ENCODE measurements at places on chromosomes 3 and 15.

DNA sequence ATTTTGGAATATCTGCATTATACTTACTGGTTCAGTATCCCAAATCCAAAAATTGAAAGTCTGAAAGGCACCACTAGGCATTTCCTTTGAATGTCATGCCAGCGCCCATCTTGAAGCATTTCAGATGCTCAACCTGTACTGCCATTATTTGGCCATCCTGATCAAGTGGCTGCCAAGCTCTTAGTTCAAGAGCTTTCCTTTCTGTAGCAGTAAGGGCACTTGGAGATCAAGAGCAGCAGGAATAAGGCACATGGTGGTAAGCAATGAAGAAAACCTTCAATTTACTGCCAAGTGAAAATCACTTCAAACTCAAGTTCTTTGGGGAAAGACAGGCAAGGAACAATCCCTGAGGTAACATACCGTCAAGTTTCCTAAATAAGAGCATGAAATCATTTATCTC lies 10.0 kb downstream of the RHOA start:
- no peak for DNase-seq

GRCh38 chr3:140424726-140425125 lies 253.1 kb upstream of the TRIM42 start:
- no peak for DNase-seq

- DNase-seq, result no peak
These were observed 152.3 kb downstream of the FBN1 start for GRCh38 chr15:48493084-48493762.

- DNase-seq, result no peak
These were observed 103.2 kb upstream of the SLCO2A1 start for GRCh38 chr3:134132961-134133360.

- no peak for DNase-seq
These were observed 37.2 kb downstream of the ECT2 start for GRCh38 chr3:172787746-172788145.

DNA sequence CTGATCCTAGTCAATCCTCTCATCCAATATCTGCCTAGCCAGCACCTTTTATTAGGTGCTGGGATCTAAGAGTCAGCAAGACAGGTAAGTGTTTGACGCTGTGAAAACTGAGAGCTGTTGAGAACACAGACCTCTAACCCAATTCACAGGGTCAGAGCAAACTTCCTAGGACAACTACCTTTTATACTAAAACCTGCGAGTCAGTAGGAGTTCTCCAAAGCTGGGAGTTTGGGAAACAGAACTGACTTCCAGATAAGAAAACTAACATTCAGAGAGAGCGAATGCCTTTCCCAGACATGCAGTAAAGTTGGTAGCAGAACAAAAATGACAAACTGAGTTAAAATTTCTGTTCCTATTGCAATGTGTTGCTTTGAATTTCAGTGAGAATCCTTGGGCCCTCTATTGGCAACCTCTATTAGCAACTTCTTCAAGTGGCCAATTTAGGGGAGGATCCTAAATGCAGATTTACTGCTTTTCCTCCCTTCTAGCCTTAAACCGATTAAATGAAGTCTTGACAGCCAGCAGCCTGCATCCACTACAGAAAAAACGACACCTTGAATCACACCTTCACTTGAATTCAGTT lies 11.3 kb downstream of the NR2E3 start:
- no peak for DNase-seq

DNA sequence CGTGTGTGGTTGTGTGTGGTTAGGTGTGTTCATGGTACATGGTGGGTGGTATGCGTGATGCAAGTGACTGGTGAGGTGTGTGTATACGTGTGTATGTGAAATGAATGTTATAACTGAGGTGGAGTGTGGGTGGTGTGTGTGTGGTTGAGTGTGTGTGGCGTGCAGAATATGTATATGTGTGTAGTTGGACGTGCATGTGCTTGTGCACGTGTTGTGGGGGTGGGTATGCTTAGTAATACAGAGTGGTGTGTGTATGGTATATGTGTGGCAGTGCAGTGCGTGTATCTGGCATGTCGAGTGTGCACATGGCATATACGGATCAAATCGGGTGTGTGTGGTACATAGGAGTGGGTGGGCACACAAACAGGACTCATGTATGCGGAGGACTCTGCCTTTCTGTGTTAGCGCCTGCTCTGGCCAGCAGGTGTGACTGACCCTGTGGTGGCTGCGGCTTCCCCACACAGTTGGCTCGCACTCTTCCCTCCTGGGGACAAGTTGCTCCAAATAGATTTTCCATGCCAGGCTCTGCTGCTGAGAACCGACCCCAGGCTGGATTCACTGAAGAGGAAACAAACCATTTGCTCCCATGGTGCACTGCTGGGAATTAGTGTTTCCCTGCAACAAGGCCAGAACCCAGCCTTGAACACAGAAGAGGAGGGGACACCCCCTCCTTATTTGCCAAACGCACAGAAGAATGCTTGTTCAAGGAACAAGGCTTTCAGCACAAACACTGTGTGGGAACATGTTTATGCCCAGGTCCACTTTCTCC lies 1.2 kb upstream of the C3orf70 start:
- DNase-seq, result no peak

GRCh38 chr15:64850778-64851502 lies 9.2 kb downstream of the PLEKHO2 start:
- no peak for DNase-seq

DNA sequence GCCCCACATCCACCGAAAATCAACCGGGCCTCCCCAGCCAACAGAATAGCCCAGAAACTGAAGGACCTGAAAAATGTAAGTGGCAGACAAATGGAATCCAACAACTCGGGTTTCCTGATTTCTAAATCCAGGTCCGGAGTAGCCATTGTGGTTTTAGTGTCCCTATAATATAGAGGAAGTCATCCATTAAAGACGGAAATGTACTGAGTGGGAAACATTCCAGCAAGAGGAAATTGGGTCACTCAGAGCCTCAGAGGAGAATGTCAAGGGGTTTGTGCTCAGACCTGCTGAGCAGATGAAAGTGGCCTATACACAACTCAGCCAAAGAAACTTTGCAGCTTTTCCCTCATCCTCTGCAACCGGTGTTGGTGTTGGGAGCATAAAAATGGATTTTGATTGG lies 366.7 kb downstream of the ERC2 start:
- DNase-seq, result no peak

DNA sequence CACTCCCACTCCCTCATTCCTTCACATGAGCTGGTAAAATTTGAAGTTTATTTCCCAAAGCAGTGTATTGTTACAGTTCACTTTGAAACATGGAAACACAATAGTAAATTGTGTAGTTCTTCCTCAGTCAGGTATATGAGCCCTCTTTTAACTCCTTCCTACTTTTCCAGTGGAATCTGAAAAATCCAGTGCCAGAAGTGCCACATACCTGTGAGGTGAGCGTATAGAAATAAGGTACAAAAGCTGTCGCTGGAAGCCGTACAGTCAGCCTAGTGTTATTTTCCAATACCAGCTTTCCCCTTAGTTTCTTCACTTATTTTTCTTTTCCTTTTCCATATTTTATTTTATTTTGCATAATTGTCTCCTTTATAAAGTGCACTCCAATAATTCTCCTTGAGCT lies 81.7 kb upstream of the CADM2 start:
- no peak for DNase-seq

GRCh38 chr3:87350367-87351199 lies 74.2 kb upstream of the POU1F1 start:
- DNase-seq, result no peak

DNA sequence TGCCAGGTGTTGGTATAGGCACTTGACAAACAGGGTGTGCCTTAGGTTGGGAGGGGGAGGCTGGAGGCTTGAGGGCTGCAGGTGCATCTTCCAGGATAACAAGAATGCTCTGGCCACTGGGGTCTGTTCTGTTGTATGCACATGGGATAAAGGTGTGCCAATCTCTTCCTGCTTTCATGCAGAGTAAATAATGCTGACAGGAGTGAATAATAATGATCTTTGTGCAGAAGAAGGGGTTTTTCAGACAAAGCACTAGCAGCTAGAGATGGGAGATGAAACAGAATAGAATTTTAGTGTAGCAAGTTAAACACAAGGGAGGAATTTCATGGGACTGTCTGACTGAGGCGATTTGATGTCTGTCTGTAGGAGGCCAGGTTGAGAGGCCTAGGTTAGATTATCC lies 1.9 kb upstream of the ROPN1 start:
- DNase-seq, result no peak

DNA sequence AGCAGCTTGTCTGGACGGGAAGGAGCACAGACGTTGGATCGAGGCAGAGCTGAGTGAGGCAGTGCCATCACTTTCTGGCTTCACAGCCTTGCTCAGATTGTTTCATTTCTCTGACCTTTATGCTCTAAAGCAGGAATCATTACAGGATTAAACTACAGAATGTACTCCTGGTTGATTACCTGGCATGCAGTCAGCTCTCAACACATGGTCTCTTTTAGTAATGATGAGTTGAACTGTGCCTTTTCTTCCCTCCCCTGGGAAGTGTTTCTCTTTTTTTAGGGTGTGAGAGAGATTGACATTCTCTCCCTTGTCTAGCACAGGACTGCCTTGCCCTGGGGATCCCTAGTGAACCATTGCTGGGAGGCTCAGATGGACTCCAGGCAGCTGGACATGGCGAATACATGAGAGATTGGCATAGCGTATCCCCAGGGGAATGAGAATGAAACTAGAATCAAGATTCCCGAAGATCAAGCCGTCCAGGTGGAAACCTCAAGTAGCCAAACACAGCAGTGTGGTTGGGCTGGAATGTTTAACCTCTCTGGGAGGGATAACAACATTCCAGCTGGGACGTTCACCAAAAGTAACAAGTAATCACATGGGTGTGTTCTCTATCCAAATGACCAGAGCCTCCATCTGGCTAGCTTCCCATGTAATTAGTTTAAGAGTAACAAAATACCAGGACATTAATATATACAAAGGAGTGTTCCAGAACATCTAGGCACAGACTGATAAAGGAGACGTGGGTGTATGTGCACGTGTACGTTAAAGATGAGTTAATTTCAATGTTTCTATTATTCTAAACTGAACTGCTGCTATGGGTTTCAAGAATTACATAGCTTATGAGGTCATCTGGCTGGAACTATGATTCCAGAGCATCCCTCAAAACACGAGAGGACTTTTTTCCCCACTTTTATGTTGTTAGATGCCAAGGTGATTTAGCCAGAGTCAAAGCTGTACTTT lies 118.6 kb upstream of the NR2E3 start:
- DNase-seq, result no peak

DNA sequence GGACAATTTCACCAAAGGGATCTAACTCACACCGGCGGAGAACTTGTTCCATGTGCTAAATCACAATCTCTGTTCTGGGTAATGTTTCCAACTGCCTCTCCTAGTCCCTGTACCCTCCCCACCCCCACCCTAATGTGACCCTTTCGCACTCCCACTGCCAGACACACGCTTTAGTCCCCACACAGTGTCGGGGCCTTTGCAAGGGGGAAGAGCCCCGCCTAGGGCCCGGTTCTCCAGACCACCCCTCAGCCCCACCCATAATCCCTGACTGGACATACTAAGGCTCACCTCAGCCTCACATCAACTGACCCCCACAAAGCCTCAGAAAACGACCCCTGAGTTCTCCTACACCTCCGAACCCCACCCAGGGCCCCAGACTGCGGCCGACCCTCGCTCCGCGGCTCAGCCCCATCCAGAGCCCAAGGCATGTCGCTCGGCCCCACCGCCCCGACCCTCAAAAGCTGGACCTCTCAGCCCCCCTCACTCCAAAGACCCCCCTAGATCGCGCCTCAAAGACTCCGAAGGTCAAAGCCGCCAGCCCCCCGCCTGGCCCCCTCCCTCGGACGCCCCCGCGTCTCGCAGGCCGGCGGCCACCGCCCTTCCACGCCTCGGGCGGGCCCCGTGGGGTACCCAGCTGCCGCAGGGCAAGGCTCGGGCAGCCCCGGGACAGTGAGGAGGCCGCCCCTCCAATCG lies 72.0 kb upstream of the MAP4 start:
- no peak for DNase-seq

- DNase-seq, result no peak
These were observed 1046.4 kb downstream of the NTRK3 start for GRCh38 chr15:87209891-87210689.

DNA sequence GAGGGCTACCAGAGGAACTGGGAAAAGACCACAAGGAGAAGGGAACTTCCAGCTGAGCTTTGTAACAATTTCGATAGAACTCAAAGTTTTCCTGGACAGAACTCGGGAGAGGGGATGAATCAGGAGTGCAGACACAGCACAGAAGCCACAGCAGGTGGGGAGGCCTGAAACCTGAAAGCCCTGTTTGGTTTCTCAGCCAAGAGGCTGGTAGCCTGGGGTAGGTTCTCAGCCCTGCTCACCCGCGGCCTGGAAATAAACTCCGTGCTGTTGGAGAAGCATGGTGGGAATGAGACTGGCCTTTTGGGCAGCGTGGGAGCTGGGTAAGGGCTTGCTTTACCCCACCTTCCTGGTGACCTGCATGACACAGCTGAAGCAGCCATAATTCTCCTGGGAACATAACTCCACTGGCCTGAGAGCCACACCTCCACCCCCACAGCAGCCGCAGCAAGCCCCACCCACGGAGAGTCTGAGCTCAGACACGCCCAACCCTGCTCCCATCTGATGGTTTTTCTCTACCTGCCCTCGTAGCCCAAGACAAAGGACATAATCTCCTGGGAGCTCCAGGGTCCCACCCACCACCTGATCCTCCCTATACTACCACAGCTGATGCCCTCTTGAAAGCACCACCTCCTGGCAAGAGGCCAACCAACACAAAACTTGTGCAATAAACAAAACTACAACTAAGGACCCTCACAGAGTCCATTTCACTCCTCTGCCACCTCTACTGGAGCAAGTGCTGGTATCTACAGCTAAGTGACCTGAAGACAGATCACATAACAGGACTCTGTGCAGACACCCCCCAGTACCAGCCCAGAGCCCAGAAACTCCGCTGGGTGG lies 52.5 kb upstream of the CHRM5 start:
- no peak for DNase-seq

- no peak for DNase-seq
These were observed at the start of gene LXN for GRCh38 chr3:158672215-158673176. LXN (minus strand) TSS chr3:158672648; CDS start chr3:158672478, 170 bp downstream.

GRCh38 chr3:16893618-16894200 lies 9.0 kb downstream of the PLCL2 start:
- no peak for DNase-seq

- DNase-seq, result no peak
These were observed 51.6 kb upstream of the BLM start for GRCh38 chr15:90665288-90666134.

- no peak for DNase-seq
These were observed 30.7 kb downstream of the RASGRP1 start for GRCh38 chr15:38533926-38534325.

DNA sequence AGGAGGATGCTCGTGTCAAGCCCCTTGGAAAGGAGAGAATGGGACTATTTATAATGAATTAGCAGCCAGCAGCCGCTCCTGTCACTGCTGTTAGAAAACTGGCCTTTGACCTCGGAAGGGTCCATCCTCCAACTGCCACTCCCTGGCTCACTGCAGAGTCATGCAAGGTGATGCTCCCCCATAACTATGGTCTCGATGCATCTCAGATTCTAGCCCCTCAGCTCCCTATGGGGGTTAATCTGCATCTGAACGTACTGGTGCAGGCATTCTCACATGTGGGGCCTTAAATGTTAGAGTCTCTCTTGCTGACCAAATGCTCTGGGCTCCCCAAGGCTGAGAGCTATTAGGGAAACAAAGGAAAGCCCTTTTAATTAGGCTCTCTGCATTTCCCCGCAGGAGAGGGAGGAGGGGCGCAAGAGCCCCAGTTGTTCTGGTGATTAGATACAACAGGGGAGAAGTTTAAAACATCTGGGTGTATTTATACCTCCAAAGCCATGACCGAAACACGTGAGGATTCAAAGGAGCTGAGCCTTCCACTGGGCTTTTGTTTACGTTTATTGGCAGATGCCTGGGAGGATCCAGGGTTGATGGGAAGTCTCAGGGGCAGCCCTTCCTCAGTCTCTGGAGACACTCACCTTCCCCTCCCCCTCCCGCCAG lies 182.5 kb downstream of the OPA1 start:
- DNase-seq, result no peak

All from GOT3 (cell line).